CD4-positive, alpha-beta T cell treated with Interleukin-4 for 4 hours (primary cell): ENCODE measurements at places on chromosomes 3 and 15.

GRCh38 chr3:31029706-31030105 is 135.2 kb upstream of the GADL1 start:
- no peak for DNase-seq

DNA sequence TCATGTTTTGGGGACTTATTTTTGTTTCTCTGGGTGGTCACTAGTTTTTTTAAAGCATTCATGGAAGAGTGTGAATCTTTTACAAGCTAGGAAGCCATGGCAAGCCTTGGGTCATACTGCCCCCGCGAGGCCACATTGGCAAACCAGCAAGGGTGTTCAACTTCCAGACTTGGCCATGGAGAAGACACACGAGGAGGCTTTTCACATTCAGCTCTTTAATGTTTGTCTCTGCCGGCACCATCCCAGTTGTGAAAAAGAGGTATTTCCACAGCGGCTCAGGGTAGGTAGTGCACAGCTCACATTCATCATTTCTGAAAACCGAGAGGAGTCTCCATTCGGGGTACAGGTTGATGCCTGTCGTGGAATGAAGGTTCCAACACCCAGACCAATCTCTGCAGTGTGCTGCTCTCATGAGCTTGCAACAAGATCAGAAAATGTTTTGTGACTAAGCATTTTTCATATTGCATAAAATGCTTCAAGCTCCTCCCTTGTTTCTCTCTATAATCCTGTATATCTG is 7.7 kb downstream of the CCR5 start:
- peak; percentile 64 for DNase-seq

DNA sequence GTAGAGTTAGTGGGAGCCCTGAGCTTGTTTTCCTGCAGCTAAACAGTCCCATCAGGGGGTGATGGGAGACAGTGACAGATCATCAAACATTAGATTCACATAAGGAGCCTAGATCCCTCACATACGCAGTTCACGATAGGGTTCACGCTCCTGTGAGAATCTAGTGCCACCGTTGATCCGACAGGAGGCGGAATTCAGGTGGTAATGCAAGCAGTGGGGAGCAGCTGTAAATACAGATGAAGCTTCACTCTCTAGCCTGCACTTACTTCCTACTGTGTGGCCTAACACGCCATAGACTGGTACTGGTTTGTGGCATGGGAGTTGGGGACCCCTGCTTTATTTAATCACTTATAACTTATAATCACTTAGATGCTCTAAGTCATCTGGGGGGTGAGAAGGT is 179.1 kb downstream of the AKAP13 start:
- no peak for DNase-seq

DNA sequence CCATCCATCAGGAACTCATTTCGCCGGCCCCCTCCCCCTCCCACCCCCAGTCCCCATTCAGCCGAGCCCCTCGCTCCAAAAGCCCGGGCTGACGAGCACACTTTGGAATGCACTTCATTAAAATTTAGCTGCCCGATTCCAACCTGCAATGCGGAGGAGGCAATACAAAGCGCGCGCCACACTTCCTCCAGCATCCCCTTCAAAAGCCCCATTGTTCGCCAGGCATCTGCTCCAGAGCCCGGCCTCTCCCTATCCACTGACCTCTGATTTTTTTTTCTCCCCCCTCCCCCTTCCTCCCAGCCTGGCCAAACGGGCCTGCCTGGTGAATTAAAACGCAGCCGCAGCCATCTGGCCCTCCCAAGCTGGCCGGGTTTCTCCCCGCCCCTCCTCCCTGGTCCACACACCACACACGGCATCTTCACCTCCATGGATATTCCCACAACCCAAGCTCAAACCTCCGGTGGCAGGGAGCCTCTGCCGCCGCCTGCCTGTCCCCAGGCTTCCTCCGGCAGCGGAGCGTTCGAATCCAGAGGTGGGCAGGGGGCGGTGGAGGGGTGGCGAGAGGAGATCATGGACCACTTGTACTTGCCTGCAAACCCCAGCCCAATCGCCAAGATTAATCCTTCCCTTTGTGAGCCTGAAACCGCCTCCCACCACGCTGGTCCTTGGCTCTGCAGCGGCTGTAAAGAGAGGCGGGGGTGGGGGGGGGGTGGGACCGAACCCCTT is 441.3 kb downstream of the MAGI1 start:
- no peak for DNase-seq

- no peak for DNase-seq
These were observed 5.7 kb upstream of the CNTN6 start for GRCh38 chr3:1087066-1087560.
